ENCODE measurements at places on chromosomes 13 and 19.

DNA sequence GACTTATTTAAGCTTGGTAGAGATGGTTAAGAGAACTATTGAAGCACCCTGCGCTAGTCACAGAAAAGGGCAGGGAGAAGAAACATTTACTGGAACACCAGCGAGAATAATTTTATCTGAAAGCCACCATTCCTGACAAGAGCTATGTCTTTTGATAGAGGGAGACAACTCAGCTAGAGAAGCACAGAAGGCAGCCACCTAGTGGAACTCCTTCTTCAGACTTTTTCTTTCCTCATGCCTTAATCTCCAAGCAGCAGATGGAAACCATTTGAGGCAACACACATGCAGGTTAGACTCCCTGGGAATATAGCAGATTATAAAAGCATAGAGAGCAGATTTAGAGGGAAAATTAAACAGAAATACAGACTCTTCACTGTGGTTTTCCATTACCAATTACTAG lies 813.4 kb downstream of the SLITRK6 start:
- H3K27me3 ChIP-seq = no peaks in the 10 kb centered on the region
- no peak for DNase-seq
- H3K4me3 ChIP-seq = no peak overlapping the region

GRCh38 chr19:32206065-32206464 lies 139.3 kb upstream of the ZNF507 start:
- H3K4me1 ChIP-seq = peaks cover 9% of the 10 kb centered on the region
- no peaks in the 10 kb centered on the region for H3K36me3 ChIP-seq
- H3K27me3 ChIP-seq = peaks cover 8% of the 10 kb centered on the region
- no peak overlapping the region for H3K4me3 ChIP-seq

DNA sequence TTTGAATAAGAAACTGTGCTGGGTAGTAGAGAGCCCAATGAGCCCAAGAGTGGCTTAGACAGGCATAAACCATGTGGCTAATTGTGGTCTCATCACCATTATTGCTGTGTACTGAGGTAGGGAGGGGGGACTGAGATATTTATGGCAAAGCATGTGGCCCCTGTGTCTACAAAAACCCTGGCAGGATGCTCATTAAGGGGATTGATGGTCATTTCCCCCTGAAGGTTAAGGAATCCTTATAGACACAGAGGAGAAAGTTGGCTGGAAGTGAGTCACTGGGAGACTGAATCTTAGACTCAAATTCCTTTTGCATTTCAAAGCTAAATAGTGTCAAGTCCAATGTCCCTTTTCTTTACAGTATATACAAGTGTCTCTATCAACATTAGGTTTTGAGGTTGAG lies 9.8 kb upstream of the DACT3 start:
- H3K27ac ChIP-seq = peak overlapping the region; percentile 21
- no peak for DNase-seq
- H3K4me3 ChIP-seq = no peak overlapping the region
- H3K36me3 ChIP-seq = peaks cover 41% of the 10 kb centered on the region
- no peaks in the 10 kb centered on the region for H3K27me3 ChIP-seq

GRCh38 chr19:16315825-16316505 lies 8.7 kb upstream of the KLF2 start:
- H3K27ac ChIP-seq = no peak overlapping the region
- H3K27me3 ChIP-seq = peaks cover 25% of the 10 kb centered on the region
- no peak for DNase-seq
- peaks cover 8% of the 10 kb centered on the region for H3K4me1 ChIP-seq

Data from activated CD4-positive, alpha-beta memory T cell treated with anti-CD3 and anti-CD28 coated beads, Interleukin-2, amount 10 ng/mL, durations not matched to agents 7 days and 5 days (primary cell).